M059J (cell line): ENCODE measurements at places on chromosomes 13 and 19. TPM values are rescaled to one million over a fixed set of nuclear protein-coding genes. Genes with fewer than 3 reads are reported as not detected.

The ZNF726 gene
- total RNA-seq, result 8.2 and 12.1 TPM in 2 replicates

The NRTN gene
- 0.67 TPM in 1 of 2 replicates, not detected in the other for total RNA-seq

The FCER2 gene
- not detected in 2 replicates for total RNA-seq

The KL gene
- not detected in 2 replicates for total RNA-seq

The SIGLEC8 gene
- not detected in 2 replicates for total RNA-seq

The EID2B gene
- 7.4 and 8.9 TPM in 2 replicates for total RNA-seq

The PLVAP gene
- total RNA-seq, result 0.05 TPM in 1 of 2 replicates, not detected in the other

The SMIM24 gene
- not detected in 2 replicates for total RNA-seq

The DHDH gene
- 0.15 TPM in 1 of 2 replicates, not detected in the other for total RNA-seq

The TMEM145 gene
- not detected in 2 replicates for total RNA-seq

The MYH14 gene
- total RNA-seq, result not detected in 2 replicates

The MBD3L3 gene
- total RNA-seq, result not detected in 2 replicates

The CNN1 gene
- total RNA-seq, result 30.5 and 31.4 TPM in 2 replicates

The RPS15 gene
- total RNA-seq, result 1,527 and 2,021 TPM in 2 replicates

The MBNL2 gene
- 57.2 and 72.8 TPM in 2 replicates for total RNA-seq

The SLITRK1 gene
- total RNA-seq, result 0.02 TPM in 1 of 2 replicates, not detected in the other

The KRTDAP gene
- total RNA-seq, result not detected in 2 replicates

The ZNF493 gene
- total RNA-seq, result 1.5 and 6.8 TPM in 2 replicates

The ZNF547 gene
- 1.9 and 5.6 TPM in 2 replicates for total RNA-seq

The ICAM5 gene
- 4.4 and 6.1 TPM in 2 replicates for total RNA-seq

The C19orf73 gene
- 0.44 and 1.6 TPM in 2 replicates for total RNA-seq

The C13orf42 gene
- not detected in 2 replicates for total RNA-seq

The MPHOSPH8 gene
- total RNA-seq, result 6.6 and 10.3 TPM in 2 replicates

The MCF2L gene
- not detected in 2 replicates for total RNA-seq

The ZSCAN22 gene
- total RNA-seq, result 2.2 and 3.6 TPM in 2 replicates

The KLF12 gene
- 5.9 and 8.7 TPM in 2 replicates for total RNA-seq

The TPRX2 gene
- not detected in 2 replicates for total RNA-seq

The F7 gene
- not detected in 2 replicates for total RNA-seq

The IRGC gene
- total RNA-seq, result not detected in 2 replicates

The KLHL1 gene
- not detected in 2 replicates for total RNA-seq

The BCKDHA gene
- 15.9 and 18.3 TPM in 2 replicates for total RNA-seq

The HSPB6 gene
- total RNA-seq, result 0.39 and 0.47 TPM in 2 replicates

The ZNF497 gene
- 0.54 and 1.5 TPM in 2 replicates for total RNA-seq

The MEX3D gene
- total RNA-seq, result 16.5 and 48.0 TPM in 2 replicates

The ZNF333 gene
- 5.7 and 6.0 TPM in 2 replicates for total RNA-seq

The QPCTL gene
- 12.8 and 25.3 TPM in 2 replicates for total RNA-seq

The ADAMTSL5 gene
- total RNA-seq, result 0.84 and 3.7 TPM in 2 replicates

The GPC5 gene
- 0.25 TPM in 1 of 2 replicates, not detected in the other for total RNA-seq

The F10 gene
- total RNA-seq, result 0.10 TPM in 1 of 2 replicates, not detected in the other

The CEACAM3 gene
- not detected in 2 replicates for total RNA-seq

The SYT3 gene
- total RNA-seq, result not detected in 2 replicates
